ENCODE measurements at places on chromosomes 7 and 10.

GRCh38 chr10:122186816-122187810 is 84.0 kb upstream of the BTBD16 start:
- DNase-seq: no peak

GRCh38 chr10:53387562-53387961 is 615.0 kb upstream of the MBL2 start:
- DNase-seq: no peak

DNA sequence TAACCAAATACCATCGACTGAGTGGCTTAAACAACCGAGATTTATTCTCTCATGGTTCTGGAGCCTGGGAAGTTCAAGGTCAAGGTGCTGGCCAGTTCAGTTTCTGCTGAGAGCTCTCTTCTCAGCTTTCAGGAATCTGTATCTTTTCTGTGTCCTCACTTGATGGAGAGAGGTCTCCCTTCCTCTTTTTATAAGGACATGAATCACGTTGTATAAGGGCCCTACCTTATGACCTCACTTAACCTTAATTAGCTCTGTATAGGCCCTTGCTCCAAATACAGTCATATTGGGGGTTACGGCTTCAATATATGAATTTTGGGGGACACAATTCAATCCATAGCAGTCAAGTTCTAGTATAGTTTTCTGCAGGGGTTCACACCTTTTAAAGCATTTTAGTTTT is 135.2 kb upstream of the ADO start:
- no peak for DNase-seq

- no peak for DNase-seq
Measured at GRCh38 chr7:50558294-50559053, 6.7 kb downstream of the DDC start.

DNA sequence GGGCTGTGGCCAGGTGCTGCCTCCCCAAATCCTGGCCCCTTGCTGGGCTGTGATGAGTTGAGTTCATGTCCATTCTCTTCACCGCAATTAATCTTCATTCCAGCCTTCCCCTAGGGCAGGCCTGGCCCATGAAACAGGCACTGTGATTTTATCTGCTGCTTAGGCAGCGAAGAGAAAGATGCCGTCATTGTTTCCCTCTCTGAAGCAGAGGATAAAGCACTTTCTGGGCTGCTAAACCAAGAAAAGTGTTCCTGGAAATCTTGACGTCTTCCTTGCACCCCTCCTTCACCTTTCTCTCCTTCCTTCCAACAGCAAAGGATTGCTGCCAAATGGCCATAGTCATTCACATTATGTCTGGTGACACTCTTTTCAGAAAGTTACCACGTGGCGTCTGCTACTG is 265.9 kb downstream of the ZEB1 start:
- no peak for DNase-seq

- DNase-seq: no peak
Measured at GRCh38 chr10:97428572-97428981, 2.6 kb downstream of the PGAM1 start.

GRCh38 chr10:58143944-58144343 is 123.8 kb downstream of the IPMK start:
- no peak for DNase-seq

- DNase-seq: no peak
Measured at GRCh38 chr7:128255271-128255670, 14.2 kb downstream of the LEP start.

- no peak for DNase-seq
Measured at GRCh38 chr7:42834676-42835075, 77.2 kb downstream of the C7orf25 start.

GRCh38 chr10:78028438-78029268 is 662 bp downstream of the POLR3A start:
- no peak for DNase-seq

- DNase-seq: no peak
Measured at GRCh38 chr7:142185069-142185468, 72.8 kb downstream of the PRSS58 start.

DNA sequence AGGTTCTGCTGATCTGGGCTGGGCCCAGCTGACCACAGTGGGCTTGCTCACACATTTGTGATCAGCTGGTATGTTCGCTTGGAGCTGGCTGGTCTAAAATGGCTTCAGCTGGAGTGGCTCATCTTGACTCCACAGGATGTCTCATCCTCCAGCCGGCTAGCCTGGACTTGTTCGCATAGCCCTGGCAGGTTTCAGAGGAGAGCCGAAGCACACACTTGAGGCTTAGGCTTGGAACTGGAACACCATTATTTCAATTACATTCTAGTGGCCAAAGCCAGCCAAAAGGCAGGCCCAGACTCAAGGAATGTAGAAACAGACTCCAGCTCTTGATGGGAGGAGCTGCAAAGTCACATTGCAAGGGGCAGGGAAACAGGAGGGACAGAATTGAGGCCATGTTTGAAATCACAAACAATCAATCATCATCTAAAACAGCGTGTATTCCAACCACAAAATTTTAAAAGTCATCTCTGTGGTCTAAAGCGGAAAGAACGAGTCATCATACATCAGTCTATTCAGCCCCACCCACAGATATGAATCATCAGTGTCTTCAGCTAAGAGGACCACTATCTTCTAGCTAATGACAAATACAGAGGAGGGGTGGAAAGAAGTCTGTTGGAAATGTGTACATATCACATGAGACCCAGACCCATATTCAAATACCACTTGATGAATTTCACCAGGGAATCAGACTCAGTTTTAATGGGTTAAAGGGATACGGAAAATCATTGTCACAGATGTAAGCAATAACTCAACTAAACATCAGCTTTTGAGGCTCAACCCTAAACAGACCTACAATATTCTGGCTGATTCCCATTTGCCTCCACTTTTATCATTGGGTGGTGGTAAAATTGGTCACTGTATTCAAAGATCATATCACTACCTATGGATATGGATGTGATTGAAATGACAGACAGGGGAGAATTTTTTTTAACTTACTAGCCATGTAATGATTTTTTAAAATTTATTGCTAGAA is 139.0 kb upstream of the MKLN1 start:
- no peak for DNase-seq

- no peak for DNase-seq
Measured at GRCh38 chr10:131121511-131122035, 189.9 kb downstream of the TCERG1L start.

- DNase-seq: no peak
Measured at GRCh38 chr10:111100198-111100597, 23.4 kb downstream of the ADRA2A start.

GRCh38 chr10:69007260-69007659 is 18.7 kb downstream of the KIFBP start:
- no peak for DNase-seq

GRCh38 chr10:102643336-102644065 is 778 bp upstream of the TRIM8 start:
- DNase-seq: no peak

- DNase-seq: no peak
Measured at GRCh38 chr7:76512941-76513816, 2.8 kb downstream of the UPK3B start.

DNA sequence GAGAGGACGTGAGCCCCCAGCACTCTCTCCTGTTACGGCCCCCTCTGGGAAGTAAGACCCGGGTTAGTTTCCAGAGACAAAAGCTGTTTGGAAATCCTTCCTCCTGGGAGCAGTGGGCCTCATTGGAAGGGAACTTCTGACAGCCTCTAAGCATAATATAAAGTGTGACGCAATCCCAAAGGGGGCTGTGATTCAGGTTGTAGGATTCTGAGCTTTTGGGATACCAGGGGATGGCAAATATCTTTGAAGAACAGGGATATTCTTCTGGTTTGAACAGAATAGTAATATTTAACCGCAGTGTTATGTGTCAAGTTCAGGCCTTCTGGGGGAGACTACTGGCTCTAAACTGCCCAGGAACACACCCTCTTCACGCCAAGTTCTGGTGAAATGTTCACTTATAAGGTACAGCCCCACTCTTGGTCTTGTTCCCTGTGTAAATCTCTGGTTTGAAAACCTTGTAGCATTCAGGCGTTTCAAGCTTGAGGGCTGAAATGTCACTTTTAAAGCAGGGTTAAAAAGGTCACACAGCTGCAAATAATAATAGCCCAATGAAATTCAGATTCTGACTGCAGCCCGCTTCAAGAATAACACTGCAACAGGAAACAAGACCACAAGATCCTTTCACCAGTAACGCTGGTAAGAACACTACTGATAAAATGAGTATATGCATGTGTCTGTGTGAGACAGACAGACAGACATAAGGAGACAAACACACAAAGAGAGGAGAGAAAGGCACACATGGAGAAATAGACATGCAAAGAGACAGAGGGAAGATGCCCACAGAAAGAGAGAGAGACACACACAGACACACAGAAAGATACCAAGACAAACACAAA is 69.0 kb downstream of the CREB5 start:
- DNase-seq: no peak

DNA sequence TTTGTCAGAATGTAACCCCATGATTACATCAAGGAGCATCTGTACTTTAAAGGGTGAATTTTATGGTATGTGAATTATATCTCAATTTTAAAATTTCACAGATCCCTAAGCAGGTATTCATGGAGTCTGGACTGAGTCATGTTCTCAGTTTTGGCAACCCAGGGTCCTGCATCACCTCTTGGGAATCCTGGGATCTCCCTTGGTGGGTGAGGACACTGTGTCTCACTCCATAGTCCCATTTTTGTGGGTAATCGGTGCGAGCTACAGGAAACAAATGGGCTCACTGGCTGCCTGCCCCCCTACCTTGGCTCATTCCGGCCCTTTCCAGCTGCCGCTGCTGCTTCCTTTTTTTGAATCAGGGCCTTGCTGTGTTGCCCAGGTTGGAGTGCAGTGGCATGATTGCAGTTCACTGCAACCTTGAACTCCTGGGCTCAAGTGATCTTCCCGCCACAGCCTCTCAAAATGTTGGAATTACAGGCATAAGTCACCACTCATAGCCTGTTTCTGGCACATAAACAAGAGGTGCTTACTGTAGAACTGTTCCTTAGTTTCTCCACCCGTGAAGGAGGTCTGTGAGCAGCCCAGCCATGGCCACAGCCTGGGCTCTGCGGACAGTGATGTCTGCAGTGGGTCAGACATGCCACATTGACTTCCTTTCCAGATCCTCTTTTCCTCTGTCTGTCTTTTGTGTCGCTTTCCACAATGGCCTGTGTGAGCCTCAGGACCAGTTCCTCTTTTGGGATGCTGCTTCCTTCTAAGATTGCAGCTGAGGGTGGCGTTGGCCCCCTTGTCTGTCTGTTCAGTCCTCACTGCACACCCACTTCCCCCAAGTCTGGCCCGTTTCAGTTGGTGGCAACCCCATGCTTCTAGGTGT is 14.5 kb downstream of the PALD1 start:
- DNase-seq: no peak

DNA sequence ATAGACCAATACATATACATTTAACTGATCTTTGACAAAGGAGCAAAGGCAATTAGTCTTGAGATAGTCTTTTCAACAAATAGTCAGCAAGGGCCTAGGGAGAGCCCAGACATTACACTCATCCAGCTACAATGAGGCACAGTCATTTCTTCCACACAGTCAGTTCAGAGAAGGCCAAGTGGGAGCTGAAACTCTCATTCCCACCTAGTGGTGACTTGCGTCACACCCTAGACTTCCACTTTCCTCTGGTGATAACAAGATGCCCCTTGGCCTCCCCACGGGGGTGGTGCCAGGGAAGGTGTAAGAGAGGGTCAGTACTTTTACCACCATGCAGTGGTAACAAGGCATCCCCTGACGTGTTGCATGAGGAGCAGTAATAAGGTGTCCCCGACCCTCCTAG is 8.0 kb downstream of the FRMPD2 start:
- DNase-seq: no peak

- DNase-seq: no peak
Measured at GRCh38 chr7:96380111-96380512, 58.2 kb upstream of the SLC25A13 start.

DNA sequence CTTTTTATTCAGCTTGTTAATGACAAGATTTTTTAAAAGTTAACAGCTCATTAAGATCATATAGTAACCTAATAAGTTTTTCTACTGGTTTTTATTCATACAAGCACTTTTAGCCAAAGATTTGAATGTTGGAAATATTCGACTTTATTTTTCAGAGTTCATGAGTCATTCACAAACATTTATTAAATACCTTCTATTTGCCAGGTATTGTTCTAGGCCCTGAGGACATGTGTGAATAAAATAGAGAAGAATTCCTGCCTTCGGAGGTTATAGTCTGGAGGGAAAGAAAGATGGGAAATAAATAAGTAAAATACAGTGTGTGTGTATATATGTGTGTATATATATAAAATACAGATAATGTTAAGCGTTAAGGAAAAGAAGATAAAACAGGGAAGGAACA is 31.5 kb downstream of the BTAF1 start:
- no peak for DNase-seq

GRCh38 chr10:106765241-106765754 is 399.2 kb downstream of the SORCS1 start:
- DNase-seq: no peak

DNA sequence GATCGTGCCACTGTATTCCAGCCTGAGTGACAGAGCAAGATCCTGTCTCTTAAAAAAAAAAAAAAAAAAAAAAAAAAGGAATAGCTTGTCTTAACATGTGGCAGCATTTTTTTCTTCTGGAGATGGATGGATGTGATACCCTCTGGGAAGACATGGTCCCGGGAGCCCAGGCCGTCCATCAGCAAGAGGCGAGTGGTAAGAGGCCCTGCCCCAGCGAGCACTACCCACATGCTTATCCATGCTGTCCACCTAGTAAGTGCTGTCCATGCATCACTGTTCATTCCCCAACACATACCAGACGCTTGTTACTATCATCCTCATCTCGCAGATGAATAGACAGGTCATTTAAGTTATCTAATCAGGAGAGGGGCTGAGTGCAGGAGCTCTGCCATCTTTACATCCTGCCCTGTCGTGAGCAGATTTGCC is 12.9 kb downstream of the ATP6V1F start:
- DNase-seq: no peak

DNA sequence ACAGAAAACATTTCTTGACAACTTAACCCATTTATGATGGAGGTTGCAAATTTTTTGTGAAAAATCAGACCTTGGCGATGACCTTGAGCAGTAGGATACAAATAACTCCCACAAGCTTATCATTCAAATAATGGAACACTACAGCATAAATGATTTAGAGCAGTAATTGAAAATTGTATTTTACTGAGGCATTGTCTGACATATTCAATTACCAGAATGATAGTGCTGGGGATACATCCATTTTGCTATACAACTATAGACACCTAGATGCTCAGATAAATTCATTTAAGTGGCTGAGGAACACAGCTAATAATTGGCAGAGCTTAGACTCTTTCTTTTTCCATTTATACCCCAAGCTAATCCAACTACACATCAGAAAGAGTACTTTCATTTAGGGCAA is 18.9 kb downstream of the TWIST1 start:
- DNase-seq: no peak

GRCh38 chr10:23040002-23040401 is 55.4 kb upstream of the MSRB2 start:
- DNase-seq: no peak

DNA sequence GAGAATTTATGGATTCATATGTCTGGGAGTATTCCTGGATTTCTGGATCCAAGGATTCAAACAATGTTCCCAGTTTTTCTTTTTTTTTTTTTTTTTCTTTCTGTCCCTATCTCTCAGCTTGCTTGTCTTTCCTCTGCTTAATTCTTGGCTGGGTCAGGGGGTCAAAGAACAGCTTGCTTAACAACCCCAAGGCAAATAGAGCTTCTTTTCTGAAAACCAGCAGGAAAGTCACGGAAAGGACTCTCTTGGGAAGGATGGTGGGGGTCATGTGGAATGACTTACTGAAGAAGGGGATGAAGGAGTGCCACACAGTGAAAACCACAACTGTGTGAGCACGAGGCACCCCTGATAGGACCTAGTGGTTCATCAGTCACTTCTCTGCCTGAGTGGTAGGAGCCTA is 36.1 kb downstream of the GRK5 start:
- no peak for DNase-seq

GRCh38 chr7:146683439-146683838 is 566.8 kb downstream of the CNTNAP2 start:
- no peak for DNase-seq

- DNase-seq: no peak
Measured at GRCh38 chr10:43166880-43167497, 28.7 kb downstream of the CSGALNACT2 start.
